ENCODE measurements at places on chromosomes 2 and 18. TPM values are rescaled to one million over a fixed set of nuclear protein-coding genes. Genes with fewer than 3 reads are reported as not detected.

Gene ANKRD36C
- 407 TPM for total RNA-seq

Gene APOB
- total RNA-seq = 5.6 TPM

Gene TMEM163
- 0.66 TPM for total RNA-seq

Gene KIF1A
- total RNA-seq = not detected

Gene CHCHD5
- 19.0 TPM for total RNA-seq

Gene FBXO48
- total RNA-seq = 1.6 TPM

Gene ATP6V1B1
- total RNA-seq = 38.2 TPM

Gene LCT
- not detected for total RNA-seq

Gene DNAH7
- total RNA-seq = 10.5 TPM

Gene TLX2
- total RNA-seq = not detected

Gene GPR75
- 11.3 TPM for total RNA-seq

Gene FAM124B
- total RNA-seq = 7.9 TPM

DNA sequence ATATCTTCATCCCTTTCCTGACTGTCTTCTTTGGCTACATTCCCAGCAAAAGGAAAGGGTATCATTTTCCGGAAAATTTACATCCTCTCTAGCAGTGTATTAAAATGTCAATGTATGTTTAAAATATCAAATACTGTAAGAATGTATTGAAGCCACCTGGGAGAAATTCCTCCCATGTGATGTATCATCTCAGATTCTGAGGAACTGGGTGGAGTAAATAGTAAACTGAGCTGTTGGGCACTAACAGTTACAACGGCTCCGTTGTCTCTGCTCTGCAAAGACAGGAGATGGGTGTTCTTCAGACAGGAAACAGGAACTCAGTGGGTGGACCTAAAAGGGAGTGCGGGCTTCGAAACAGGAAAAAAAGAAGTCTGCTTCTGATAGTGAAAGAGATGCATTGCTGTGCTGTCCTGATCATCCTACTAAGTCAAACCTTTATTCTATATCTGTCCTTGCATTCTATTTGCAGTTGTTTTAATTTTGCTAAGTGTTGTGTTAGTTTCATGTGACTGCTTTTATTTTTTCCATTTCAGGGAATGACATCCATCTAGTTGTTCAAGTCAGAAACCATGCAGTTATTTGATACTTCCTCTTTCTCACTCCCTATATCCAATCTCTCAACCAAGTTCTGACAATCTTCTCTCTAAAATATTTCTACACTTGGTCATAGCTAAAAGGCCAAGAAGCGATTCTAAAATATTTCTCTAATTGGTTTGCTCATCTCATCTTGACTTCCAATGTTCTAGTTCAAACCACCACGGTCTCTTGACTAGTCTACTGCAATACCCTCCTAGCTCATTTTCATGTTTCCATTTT is 19.4 kb downstream of the DOK1 start:
- no peaks in the 10 kb centered on the region for H3K36me3 ChIP-seq
- no peaks in the 10 kb centered on the region for H3K27me3 ChIP-seq

- H3K27ac ChIP-seq = peak overlapping the region; percentile 93
- H3K36me3 ChIP-seq = no peaks in the 10 kb centered on the region
- no peak for DNase-seq
- no peaks in the 10 kb centered on the region for H3K27me3 ChIP-seq
- H3K4me1 ChIP-seq = peaks cover 20% of the 10 kb centered on the region
These were observed 142.3 kb downstream of the BCL2 start for GRCh38 chr18:63177259-63177658.

GRCh38 chr2:226888378-226888965 is 52.6 kb downstream of the RHBDD1 start:
- no peaks in the 10 kb centered on the region for H3K27me3 ChIP-seq
- no peak overlapping the region for H3K4me3 ChIP-seq
- H3K27ac ChIP-seq = no peak overlapping the region

GRCh38 chr2:234275515-234275914 is 221.4 kb downstream of the ARL4C start:
- no peak overlapping the region for H3K27ac ChIP-seq
- H3K4me1 ChIP-seq = no peaks in the 10 kb centered on the region
- no peaks in the 10 kb centered on the region for H3K27me3 ChIP-seq
- no peaks in the 10 kb centered on the region for H3K36me3 ChIP-seq
- no peak overlapping the region for H3K4me3 ChIP-seq

- no peak for DNase-seq
- H3K36me3 ChIP-seq = no peaks in the 10 kb centered on the region
- H3K27me3 ChIP-seq = no peaks in the 10 kb centered on the region
- no peaks in the 10 kb centered on the region for H3K4me1 ChIP-seq
- H3K4me3 ChIP-seq = no peak overlapping the region
These were observed 36.5 kb downstream of the EFR3B start for GRCh38 chr2:25078170-25079049.

DNA sequence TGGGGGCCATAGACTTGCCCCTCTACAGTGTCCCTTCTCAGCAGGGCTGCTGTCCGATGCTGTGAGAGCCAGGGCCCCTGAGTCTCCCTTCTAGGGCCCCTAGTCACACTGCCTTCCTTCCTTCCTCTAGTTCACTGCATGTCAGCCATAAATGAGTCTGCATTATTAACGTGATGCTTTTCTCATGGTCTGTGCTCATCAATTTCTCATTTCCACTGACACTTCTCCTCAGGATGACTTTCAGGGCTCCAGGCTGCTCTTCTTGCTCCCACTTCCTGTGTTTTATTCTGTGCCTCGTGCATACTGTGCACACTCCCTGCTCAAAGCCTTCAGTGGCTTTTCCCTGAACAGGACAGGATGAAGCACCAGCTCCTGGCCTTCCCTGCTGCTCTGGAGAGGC is 146.5 kb downstream of the FAM210A start:
- H3K4me1 ChIP-seq = no peaks in the 10 kb centered on the region
- H3K27ac ChIP-seq = no peak overlapping the region
- no peak for DNase-seq
- H3K4me3 ChIP-seq = no peak overlapping the region
- H3K36me3 ChIP-seq = no peaks in the 10 kb centered on the region
- no peaks in the 10 kb centered on the region for H3K27me3 ChIP-seq

- peak overlapping the region; percentile 91 for H3K27ac ChIP-seq
- no peak overlapping the region for H3K4me3 ChIP-seq
- DNase-seq = peak; percentile 64
- H3K27me3 ChIP-seq = no peaks in the 10 kb centered on the region
- H3K36me3 ChIP-seq = no peaks in the 10 kb centered on the region
These were observed 167.0 kb upstream of the HAAO start for GRCh38 chr2:42959234-42960001.

DNA sequence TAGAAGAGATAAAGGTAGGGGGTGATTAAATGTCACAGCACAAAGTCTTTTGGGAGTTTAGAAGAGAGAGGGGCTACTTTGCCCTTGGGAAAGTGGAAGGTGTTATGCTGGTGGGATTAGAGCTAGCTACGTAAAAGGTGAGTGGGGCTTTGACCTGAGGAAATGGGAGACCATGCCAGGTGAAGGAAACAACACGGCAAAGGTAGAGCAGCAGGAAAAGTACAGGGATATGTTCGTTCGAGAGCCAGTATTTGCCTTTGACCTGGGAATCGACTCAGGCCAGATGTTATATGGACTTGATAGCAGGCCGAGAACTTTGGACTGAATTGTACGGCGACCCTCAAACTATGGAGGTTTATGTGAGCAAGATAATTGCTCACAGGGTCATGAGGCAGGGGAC is 55.7 kb upstream of the ACKR3 start:
- H3K36me3 ChIP-seq = no peaks in the 10 kb centered on the region
- no peaks in the 10 kb centered on the region for H3K27me3 ChIP-seq
- no peak overlapping the region for H3K4me3 ChIP-seq
- H3K4me1 ChIP-seq = no peaks in the 10 kb centered on the region
- no peak overlapping the region for H3K27ac ChIP-seq
- no peak for DNase-seq

GRCh38 chr2:189549449-189549832 is 31.1 kb downstream of the SLC40A1 start:
- peak overlapping the region; percentile 82 for H3K27ac ChIP-seq
- DNase-seq = no peak
- H3K4me3 ChIP-seq = no peak overlapping the region

GRCh38 chr2:64165706-64166105 is 21.5 kb upstream of the PELI1 start:
- H3K4me1 ChIP-seq = no peaks in the 10 kb centered on the region
- H3K27ac ChIP-seq = no peak overlapping the region
- no peaks in the 10 kb centered on the region for H3K27me3 ChIP-seq
- no peaks in the 10 kb centered on the region for H3K36me3 ChIP-seq
- no peak overlapping the region for H3K4me3 ChIP-seq

DNA sequence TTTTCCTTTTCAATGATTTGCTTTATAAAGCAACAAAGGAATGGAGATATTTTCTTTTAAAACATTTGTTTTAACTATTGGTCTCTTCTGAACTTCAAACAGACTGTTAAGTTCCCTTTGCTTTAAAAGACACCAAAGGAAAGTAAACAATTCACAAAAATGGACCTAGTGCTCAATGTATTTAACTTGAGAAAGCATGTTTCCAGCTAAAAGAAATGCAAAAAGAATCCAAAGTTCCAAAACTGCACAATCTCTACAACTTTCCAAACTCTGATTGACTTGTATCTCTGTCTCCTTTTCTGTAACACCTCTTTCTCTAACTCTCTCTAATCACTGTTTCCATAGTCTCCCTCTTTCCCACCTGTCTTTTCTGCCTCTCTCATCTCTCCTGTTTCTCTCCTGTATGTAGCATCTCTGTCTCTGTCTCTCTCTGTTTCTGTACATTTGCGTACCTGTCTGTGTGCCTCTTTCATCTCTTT is 295.7 kb upstream of the SESTD1 start:
- DNase-seq = no peak
- H3K36me3 ChIP-seq = no peaks in the 10 kb centered on the region
- H3K27me3 ChIP-seq = no peaks in the 10 kb centered on the region
- H3K27ac ChIP-seq = no peak overlapping the region
- no peak overlapping the region for H3K4me3 ChIP-seq
- H3K4me1 ChIP-seq = no peaks in the 10 kb centered on the region

GRCh38 chr18:10890022-10890421 is 259.3 kb downstream of the PIEZO2 start:
- no peak overlapping the region for H3K4me3 ChIP-seq
- no peaks in the 10 kb centered on the region for H3K36me3 ChIP-seq
- no peaks in the 10 kb centered on the region for H3K27me3 ChIP-seq
- no peak overlapping the region for H3K27ac ChIP-seq

- DNase-seq = peak; percentile 59
- no peaks in the 10 kb centered on the region for H3K4me1 ChIP-seq
- peak overlapping the region; percentile 89 for H3K27ac ChIP-seq
- peaks cover 13% of the 10 kb centered on the region for H3K27me3 ChIP-seq
These were observed 919 bp upstream of the CYP1B1 start for GRCh38 chr2:38076710-38077430.

GRCh38 chr2:237497838-237498186 is 10.8 kb downstream of the MLPH start:
- H3K36me3 ChIP-seq = no peaks in the 10 kb centered on the region
- DNase-seq = peak; percentile 59
- H3K4me1 ChIP-seq = peaks cover 5% of the 10 kb centered on the region
- H3K27me3 ChIP-seq = no peaks in the 10 kb centered on the region

- peak overlapping the region; percentile 31 for H3K4me3 ChIP-seq
- no peak for DNase-seq
- H3K36me3 ChIP-seq = no peaks in the 10 kb centered on the region
- no peak overlapping the region for H3K27ac ChIP-seq
- no peaks in the 10 kb centered on the region for H3K4me1 ChIP-seq
- H3K27me3 ChIP-seq = peaks cover 60% of the 10 kb centered on the region
These were observed 1.5 kb downstream of the GALR1 start for GRCh38 chr18:77250926-77251729.

DNA sequence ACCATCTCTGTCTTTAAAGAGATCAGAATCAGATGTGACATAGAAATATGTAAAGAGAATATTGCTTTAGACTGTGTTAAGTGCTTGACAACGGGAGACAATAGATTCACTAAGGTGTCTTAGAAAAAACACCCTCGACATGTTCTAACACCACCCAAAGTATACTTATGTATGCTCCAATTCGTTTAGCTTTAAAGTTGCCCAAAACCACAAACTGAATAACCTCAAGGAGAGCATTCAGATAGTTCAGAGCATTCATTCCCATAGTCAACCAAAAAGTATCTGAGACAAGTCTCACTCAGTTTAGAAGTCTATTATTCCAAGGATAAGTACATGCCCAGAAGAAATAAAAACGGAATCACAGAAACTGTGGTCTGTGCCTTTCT is 96.4 kb downstream of the KYNU start:
- H3K27me3 ChIP-seq = no peaks in the 10 kb centered on the region
- H3K4me3 ChIP-seq = no peak overlapping the region
- H3K36me3 ChIP-seq = no peaks in the 10 kb centered on the region

DNA sequence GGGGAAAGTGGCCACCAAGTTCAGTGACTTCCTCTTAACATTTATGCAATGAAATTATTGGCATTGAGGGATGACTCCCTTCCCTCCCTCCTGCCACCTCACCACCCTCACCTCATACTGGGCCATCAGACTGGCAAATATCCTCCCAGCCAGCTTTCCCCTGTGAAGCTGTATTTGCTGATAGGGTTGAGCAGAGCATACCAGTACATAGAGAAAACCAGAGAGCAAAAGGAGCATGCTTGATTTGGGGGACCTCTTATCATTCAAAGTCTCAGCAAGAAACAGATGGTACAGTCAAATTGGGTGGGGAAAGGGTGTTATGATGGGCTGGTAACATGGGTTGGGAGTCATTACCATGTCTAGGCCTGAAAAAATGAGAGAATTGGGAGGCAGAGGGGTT is 19.1 kb upstream of the B3GNT2 start:
- no peaks in the 10 kb centered on the region for H3K36me3 ChIP-seq
- peaks cover 6% of the 10 kb centered on the region for H3K4me1 ChIP-seq
- no peak for DNase-seq
- H3K27ac ChIP-seq = peak overlapping the region; percentile 90
- H3K4me3 ChIP-seq = no peak overlapping the region
- no peaks in the 10 kb centered on the region for H3K27me3 ChIP-seq

GRCh38 chr2:47070920-47071824 is 83.9 kb downstream of the STPG4 start:
- no peaks in the 10 kb centered on the region for H3K27me3 ChIP-seq
- no peak overlapping the region for H3K4me3 ChIP-seq
- H3K27ac ChIP-seq = peak overlapping the region; percentile 97
- H3K36me3 ChIP-seq = no peaks in the 10 kb centered on the region
- H3K4me1 ChIP-seq = peaks cover 27% of the 10 kb centered on the region
- no peak for DNase-seq

GRCh38 chr2:63054841-63055225 is 4.2 kb downstream of the OTX1 start:
- no peak for DNase-seq
- H3K27me3 ChIP-seq = peaks cover 16% of the 10 kb centered on the region
- H3K36me3 ChIP-seq = no peaks in the 10 kb centered on the region
- no peak overlapping the region for H3K27ac ChIP-seq
- no peak overlapping the region for H3K4me3 ChIP-seq
- H3K4me1 ChIP-seq = no peaks in the 10 kb centered on the region

- no peak overlapping the region for H3K4me3 ChIP-seq
- DNase-seq = no peak
- H3K36me3 ChIP-seq = no peaks in the 10 kb centered on the region
- H3K27me3 ChIP-seq = no peaks in the 10 kb centered on the region
- H3K4me1 ChIP-seq = no peaks in the 10 kb centered on the region
These were observed 331.6 kb downstream of the SETBP1 start for GRCh38 chr18:45012286-45012685.

DNA sequence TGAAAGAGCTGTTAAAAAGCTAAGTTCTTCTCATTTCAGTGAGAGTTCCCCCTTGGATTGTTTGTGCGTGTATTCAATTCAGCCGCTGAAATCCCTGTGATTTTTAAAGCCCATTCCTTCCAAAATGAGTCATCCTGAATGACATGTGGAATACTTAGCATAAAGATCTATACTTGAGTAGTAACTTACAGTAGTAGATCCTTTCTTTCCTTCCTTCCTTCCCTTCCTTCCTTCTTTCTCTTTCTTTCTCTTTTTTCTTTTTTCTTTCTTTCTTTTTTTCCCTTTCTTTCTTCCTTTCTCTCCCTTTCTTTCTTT is 18.2 kb upstream of the SOX11 start:
- H3K36me3 ChIP-seq = no peaks in the 10 kb centered on the region
- peaks cover 20% of the 10 kb centered on the region for H3K27me3 ChIP-seq
- H3K4me1 ChIP-seq = peaks cover 3% of the 10 kb centered on the region
- H3K4me3 ChIP-seq = peak overlapping the region; percentile 44
- no peak for DNase-seq
- H3K27ac ChIP-seq = no peak overlapping the region
